ENCODE measurements at places on chromosomes 12 and 14.

DNA sequence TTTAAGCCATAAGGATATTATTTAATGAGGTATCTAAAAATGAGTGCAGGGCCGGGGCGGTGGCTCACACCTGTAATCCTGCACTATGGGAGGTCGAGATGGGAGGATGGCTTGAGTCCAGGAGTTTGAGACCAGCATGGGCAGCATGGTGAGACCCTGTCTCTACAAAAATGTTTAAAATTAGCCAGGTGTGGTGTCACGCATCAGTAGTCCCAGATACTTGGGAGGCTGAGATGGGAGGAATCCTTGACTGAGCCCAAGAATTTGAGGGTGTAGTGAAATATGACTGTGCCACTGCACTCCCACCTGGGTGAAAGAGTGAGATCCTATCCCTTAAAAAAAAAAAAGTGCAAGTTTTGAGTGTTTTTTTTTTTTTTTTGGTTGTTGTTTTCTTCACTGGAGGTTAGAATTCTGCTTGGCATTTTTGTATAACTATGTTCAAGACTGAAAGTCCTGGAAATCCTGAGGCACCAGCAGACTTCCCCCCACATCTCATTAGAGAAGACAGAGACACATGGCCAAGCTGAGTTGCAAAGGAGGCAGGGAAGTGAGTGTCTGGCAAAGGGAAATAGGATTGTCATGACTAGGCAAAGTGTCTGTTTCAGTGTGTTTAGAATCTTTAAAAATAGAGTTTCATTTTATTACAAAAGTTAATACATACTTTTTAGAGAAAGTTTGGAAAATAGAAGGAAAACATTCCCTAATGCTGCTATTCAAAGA, 53.5 kb upstream of the DUSP6 start:
- DNase-seq = no peak

- no peak for DNase-seq
Measured at GRCh38 chr14:66649498-66649897, 141.6 kb downstream of the GPHN start.

- peak; percentile 7 for DNase-seq
Measured at GRCh38 chr14:34538871-34539406, 562 bp downstream of the EAPP start.

GRCh38 chr14:100067971-100068959, 3.0 kb downstream of the EVL start:
- no peak for DNase-seq

DNA sequence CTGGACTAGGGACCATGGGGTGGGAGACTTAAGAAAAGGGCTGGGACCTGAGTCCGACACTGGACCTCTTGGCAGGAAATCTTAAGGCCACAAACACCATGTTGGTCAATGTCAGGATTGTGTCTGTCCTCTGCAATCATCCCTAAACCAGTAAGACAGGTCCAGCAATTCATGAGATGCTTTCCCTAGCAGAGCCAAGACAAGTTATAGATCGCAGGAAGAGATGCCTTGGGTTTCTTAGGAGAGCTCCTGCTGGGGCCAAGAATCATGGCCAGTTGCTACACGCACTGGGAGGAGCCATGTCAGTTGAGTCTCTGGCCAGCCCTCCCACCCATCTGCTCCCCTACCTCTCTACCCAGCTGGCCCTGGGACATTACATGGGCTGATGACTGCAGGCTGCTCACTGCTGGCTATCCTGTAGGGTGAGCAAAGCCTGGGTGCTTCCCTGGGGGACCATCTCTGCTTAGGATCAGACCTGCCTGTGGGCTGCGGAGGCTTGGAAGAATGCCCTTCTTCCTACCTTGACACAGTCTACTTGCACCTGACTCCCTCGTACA, 14.2 kb downstream of the PLEKHH1 start:
- DNase-seq = no peak

GRCh38 chr12:104796475-104796862, 161.6 kb downstream of the SLC41A2 start:
- DNase-seq = no peak

GRCh38 chr12:106985479-106985878, 1.5 kb downstream of the MTERF2 start:
- no peak for DNase-seq

DNA sequence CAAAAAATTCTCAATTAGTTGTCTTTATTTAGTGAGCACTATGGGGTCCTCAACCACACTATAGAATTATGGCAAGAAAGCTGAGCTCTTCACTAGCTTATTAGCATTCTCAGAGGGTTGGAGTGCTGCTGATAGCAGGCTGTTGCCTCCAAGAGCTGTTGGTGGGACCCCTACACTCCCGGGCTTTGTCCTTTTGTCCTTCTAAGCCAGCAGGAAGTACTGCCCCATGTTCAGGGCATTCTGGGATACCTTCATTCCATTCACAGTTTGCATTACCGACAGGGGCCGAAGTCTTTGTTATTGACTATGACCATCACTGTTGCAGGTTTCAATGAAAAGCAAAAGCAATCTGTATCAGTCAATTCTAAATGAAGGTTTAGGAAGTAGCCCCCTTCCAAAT, 89.5 kb upstream of the OTX2 start:
- DNase-seq = no peak

GRCh38 chr12:7123806-7124522, 4.7 kb downstream of the RBP5 start:
- DNase-seq = no peak

- no peak for DNase-seq
Measured at GRCh38 chr14:97390096-97390724, 593.0 kb downstream of the VRK1 start.

Measured in D721Med (cell line).